Karpas-422 (cell line): ENCODE measurements at places on chromosomes 7 and 10.

DNA sequence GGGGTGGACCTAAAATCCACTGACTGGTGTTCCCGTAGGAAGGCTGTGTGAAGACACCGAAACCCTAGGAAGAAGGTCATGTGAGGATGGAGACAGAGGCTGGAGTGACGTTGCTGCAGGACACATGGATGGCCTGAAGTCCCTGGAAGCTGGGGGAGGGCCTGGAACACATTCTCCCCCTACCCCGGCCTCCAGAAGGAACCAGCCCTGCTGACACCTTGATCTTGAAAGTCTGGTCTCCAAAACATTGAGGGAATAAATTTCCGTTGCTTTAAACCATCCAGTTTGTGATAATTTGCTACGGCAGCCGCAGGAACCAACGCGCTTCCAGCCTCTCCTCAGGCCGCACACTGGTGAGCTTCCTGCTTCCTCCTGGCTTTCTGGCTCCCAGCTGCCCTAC, 288.2 kb downstream of the GLRX3 start:
- no peak for DNase-seq

DNA sequence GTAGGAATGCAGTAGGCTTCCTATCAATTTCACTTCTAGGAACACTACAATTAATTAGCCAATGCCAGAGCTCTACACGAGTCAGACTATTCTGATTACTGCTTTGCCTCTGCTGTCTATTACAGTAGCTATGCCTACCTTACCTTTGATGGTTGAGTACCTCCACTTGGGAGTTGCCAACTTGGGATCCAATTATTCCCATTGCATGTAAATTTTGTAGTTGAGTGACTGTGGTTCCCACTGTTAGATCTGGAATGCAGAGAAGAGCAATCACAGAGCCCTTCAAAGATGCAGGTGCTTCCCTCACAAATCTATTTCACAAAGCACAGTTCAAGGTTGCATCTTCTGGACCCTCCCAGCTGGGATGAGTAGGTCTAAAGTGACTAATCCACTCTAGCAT, 62.9 kb upstream of the AASS start:
- no peak for DNase-seq

DNA sequence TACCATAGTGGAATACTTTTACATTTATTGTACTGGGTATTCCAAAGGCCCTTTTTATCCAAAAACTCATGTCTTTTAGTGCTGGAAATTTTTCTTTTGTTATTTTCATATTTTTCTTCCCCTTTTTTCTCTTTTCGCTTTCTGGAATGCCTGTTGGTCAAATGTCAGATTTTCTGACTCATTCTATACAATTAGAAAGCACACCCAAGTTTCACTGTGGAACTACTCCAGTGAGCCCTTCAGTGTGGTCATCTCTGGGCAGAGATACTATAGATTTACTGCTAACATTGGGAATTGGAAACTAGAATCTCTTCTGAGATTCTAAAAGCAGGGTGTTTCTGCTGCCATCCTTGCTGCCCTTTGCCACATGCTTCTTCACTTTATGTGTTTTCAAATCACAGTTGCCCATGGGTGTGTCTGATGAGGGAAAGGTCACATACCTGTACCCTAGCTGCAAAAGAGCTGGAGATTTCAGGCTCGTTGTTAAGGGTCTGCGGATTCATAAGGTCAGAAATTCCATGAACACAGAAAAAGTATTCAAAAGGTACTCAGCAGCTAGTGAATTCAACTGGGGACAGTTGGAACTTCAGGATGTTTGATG, 5.6 kb upstream of the WASL start:
- DNase-seq = no peak

GRCh38 chr7:95899919-95900513, 127.7 kb downstream of the DYNC1I1 start:
- DNase-seq = no peak

DNA sequence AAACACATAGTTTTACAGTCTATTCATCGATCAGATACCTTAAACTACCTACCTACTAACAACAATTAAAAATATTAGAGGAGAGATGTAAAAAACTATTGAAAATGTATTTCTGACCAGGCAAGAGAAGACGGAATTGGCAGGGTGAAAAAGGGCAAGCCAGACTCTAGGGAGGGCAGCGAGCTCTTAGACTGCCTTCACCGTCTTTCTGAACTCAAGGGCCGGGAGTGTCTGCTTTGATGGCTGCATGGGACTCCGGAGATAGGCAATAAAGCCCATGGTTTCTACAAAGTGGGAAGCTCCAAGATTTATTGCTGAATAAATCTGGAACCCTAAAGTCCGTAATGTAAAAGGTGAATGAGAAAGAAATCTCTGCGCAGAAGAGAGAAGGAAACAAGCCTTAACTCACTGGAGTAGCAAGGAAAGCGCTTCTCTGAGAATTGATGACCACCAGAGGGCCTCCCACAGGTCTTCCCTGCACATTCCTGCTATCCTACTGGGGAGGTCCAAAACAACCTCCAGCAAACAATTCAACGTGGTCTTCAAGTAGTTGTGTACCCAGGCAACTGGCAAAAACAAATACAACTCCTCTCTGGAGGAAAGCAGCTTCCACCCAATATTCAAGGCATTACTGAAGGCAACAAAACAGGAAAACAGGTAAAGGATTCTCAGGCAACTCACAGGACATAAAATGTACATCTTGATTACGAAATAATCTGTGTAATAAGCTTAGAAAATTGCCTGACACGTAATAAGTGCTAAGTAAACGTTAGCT, 181.3 kb downstream of the SDK1 start:
- DNase-seq = peak; percentile 52

- DNase-seq = no peak
These were observed 23.1 kb downstream of the ZCCHC24 start for GRCh38 chr10:79422178-79422892.

- DNase-seq = no peak
These were observed 13.7 kb upstream of the INMT start for GRCh38 chr7:30738026-30738915.

DNA sequence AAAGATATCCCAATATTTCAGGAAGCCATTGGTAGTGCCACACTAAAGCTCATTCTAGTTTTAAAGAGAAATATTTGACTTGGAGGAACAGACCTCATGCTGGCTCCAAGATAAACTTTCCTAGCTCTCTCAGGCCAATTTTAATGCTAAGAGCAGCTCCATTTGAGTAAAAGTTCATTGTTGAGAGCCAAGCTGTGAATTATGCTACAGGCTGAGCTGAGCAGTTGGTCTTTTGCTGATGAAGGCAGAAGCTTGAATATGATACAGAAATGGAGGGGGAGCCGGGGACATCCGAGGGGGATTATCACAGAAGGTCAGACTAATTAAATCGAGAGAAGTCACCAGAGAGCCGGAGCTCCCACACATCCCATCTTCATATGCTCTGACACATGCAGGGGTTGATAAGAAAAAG, 175.7 kb upstream of the AUTS2 start:
- no peak for DNase-seq

GRCh38 chr10:84822931-84823630, 494.7 kb downstream of the CCSER2 start:
- DNase-seq = no peak

- DNase-seq = peak; percentile 82
These were observed 151.0 kb downstream of the CHN2 start for GRCh38 chr7:29345590-29345989.

DNA sequence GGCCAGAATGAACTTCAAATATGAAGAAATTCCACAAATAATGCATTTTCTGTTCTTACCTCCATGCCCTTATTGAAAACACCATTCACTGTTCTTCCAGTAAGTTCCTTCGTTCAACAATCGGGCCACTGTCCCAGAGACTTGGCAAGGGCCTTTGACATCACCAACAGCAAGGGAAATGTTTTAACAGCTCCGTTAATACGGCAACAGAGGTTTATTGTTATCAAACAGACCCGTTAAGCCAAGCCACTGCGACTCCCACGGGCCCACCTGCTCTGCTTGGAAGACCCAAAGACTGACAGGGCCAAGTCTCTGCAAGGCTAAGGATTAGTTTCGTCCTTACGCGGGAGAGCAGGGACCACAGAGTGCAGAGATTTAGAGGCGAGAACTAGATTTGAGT, 43.4 kb upstream of the LYZL1 start:
- DNase-seq = no peak

GRCh38 chr7:46368871-46369270, 447.8 kb upstream of the IGFBP3 start:
- DNase-seq = peak; percentile 14

DNA sequence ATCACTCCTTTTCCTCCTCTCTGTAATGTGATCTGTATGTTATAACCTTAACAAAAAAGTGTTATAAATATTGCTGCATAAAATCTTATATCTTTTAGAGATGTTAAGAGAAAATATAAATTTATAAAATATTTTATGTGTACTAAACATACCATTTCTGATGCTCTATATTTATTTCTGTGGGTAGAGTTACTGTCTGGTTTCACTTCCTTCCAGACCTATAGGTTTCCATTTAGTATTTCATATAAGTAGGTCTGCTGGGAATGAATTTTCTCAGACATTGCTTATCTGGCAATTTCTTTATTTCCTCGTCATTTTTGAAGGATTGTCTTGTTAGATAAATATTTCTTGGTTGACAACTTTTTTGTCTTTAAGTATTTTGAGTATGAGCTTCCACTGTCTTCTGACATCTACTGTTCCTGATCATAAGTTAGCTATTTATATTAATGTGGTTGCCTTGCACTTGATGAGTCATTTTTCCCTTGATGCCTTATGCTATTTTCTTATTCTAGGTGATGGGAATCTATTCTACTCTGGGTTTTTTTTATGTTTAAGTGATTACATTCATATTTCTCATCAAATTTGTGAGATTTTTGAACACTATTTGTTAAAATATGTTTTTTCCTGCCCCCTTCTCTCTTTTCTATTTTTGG, 11.2 kb upstream of the THSD7A start:
- DNase-seq = no peak

GRCh38 chr7:15747712-15748111, 61.2 kb upstream of the MEOX2 start:
- no peak for DNase-seq

DNA sequence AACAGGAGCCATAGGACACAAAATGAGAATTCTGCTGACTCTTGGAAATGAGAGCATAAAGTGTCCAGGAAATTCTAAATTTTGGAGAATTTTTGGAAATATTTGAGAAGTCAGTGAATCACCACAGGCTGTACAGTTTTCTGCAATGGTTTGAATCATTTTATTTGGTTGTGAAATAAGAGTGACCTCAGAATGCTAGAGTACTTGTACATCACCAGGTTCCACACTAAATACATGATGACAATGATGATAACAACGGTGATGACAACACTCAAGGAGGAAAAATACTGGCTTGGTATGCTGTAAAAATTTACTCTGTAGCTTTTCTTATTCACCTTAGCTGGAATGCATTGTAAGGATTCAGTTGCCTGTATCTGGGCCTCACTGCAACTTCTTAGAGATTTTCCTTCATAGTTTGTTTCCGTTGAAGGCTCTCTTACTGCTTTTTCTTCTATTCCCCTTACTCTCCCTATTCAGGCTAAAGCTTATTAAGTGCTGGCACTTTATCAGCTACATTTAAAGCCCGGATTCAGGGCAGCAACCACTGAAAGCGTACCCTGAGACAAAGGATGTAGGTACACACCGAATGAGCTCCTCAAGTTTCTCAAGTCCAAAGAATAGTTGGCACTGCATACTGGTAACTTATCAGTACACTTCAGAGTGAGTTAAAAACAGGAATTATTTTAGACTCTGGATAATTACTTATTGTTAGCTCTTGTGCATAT, 30.2 kb upstream of the NME8 start:
- no peak for DNase-seq

DNA sequence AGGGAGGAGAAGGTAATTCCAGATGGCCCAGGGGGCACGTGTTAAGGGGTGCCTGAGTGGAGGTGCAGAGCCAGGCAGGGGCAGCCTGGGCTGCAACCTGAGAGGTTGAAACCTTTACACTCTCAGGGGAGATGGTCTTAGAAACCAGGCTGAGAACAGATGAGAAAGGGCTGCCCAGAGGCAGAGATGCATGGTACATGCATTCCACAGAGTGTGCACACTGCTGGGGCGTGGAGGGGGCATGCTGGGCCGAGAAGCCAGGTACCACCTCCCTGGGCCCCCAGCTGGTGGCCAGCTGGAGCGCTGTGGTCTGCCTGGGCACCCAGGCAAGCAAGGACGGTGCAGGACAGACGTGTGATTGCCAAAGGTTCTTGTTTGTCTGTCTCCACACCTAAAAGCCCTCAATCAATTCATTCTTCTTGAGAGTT, 14.1 kb upstream of the CSGALNACT2 start:
- no peak for DNase-seq

DNA sequence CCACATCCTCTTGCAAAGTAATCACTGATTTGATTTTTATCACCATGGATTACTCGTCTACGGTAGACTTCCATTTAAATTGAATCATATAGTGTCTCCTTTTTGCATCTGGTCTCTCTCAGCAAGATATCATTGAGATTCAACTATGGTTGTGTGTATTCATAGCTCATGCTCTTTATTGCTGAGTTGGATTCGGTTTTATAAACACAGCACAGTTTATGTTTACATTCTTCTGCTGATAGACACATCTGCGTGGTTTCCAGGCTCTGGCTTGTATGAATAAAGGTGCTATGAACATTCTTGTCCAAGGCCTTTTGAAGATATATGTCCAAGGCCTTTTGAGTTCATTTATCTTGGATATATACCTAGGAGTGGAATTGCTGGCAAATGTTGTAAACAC, 356.5 kb upstream of the CELF2 start:
- DNase-seq = no peak

GRCh38 chr7:19209166-19209696, 64.0 kb upstream of the FERD3L start:
- no peak for DNase-seq

GRCh38 chr10:48786606-48787282, 102.1 kb downstream of the WDFY4 start:
- DNase-seq = no peak

DNA sequence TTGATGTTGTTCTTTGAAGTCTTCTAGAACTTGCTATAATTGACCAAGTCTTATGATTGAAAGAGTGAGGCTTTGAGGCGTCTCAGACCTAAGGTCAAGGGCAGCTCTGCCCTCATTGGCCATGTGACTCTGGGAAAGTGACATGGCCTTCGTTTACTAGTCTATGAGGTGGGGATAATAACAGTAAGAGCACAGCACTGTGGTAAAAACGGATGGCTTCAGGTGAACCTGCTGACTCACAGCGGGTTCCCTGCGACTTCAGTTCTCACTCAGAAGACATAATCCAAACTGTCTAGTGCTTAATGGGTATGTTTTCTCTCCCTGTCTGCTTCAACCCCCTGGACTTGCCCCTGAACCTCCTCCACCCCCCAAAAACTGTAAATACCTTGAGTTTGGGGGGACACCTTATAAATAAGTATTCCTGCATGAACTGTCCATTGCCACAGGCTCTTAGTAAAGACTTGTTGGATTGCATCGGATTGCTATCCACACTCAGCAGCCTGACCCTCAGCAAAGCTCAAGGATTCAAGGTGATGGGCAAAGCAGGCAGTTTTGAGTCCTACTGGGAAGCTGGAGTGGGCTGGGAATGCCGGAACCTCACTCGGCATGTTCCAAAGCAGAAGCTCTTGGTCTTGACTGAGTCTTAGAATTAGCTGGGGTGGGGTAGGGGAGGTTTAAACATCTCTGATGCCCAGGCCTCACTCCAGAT, 304.6 kb downstream of the KLF6 start:
- DNase-seq = no peak

- DNase-seq = no peak
These were observed 208.3 kb downstream of the CELF2 start for GRCh38 chr10:11225935-11226334.
